ENCODE measurements at places on chromosomes 5 and 9. TPM values are rescaled to one million over a fixed set of nuclear protein-coding genes. Genes with fewer than 3 reads are reported as not detected.

- no peak for DNase-seq
These were observed 204.4 kb upstream of the IER5L start for GRCh38 chr9:129382281-129383018.

The CMBL gene
- 20.9 TPM for polyA plus RNA-seq

The GPR150 gene
- 0.14 TPM for polyA plus RNA-seq

The FBXO38 gene
- polyA plus RNA-seq: 4.9 TPM

GRCh38 chr9:137673886-137674285 lies 55.1 kb downstream of the EHMT1 start:
- no peak for DNase-seq

DNA sequence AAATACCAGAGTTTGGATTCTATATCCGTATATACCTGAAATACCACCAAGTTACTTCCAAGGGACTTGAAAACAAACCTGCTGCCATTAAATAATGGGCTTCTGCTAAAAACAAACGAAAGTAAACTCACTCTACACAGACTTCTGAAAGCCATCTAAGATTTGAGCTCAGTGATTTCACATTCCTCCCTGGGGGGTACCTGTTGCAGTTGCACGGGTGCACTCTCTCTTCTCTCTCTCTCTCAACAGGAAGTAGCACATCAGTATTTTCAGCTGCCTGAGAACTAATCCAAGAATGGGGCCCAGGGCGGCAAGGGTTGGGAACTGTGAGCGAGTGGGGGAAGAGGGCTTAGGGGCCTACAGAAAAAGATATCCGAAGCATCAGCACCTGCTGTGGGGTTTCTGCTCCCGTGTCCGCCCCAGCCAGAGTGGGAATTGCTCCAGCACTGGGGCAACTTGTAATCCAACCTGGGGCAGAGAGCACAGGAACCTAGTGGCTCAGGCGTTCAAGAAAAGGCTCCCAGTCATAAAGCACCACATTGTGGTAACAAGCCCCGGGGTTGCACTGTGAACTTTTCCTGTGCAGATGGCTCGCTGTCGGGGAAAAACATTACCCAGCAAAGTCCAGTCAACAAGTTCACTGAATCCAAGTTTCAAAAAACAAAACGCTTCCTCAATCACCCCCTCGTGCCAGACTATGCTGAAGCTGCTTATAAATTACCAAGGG lies 99.8 kb downstream of the EFNA5 start:
- DNase-seq: no peak

DNA sequence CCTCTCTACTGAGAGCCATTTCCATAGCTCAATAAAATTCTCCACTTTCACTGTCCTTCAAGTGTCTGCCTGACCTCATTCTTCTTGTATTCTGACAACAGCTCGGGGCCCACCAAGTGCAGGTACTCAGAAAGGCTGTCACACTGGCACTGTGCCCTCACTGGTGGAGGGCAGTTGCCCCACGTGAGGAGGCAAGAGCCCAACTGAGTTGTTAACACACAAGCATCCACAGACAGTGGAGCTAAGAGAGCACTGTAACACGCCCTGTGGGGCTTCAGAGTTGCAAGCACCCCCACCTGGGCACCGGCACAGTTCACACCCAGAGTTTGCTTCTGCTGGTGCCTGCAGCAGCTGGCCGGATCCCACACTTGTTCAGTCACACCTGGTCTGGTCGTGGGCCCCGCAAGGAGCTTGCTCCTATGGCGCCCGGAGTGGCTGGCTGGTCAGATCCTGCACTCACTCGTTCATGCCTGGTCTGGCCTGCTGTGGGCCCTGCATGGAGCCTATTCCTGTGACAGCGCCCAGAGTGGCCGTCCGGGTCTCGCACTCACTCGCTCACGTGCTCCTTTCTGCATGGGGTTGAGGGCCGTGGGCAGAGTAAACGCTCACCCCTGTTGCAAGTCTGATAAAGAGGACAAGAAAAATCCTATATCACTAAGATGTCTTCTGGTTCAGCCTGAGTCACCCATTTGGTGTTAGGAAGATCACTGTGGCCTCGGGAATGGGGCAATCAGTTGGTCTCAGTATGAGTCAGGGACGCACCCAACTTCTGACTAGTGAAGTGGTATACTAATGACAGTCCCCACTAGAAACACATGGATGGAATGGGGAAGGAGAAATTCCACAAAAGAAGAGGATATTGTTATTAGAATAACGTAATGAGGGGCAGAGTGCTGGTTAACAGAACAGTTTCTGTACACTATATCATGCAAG lies 87.0 kb upstream of the CCNH start:
- peak; percentile 11 for DNase-seq

DNA sequence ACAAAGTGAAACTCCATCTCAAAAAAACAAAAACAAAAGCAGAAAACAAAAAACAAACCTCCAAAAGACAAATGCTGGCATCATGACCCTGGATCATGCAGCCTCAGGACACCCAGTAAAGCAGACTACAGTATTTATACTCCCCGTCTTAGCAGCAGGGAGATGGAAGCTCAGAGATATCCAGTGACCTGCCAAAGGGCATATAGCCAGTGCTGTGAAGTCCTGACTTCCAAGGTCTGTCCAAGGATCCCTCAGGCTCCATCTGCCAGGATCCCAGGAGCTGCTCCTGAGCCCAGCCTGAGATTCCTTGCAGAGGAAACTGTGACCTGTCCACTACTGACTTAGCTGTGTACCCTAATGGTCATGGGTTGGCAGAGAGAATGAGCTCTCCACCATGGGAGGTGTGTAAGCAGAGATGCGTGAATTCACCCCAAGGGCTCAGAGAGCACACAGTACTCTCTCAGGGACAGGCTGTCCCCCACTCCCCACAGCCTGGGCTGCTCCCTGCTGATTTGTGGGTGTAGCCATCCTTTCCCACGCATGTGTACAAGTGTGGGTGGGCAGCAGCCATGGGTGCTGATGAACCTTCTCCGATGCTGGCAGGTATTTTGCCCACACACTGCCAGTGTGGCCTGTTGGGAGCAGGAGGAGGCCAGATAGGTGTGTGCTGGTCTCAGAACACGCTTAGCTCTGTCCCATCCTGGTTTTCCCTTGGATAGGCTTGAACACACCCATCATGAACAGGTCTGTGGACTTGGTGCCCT lies 2.1 kb upstream of the WNK2 start:
- no peak for DNase-seq

The CDX1 gene
- polyA plus RNA-seq: not detected

GRCh38 chr5:17897776-17898175 lies 263.5 kb downstream of the TAF11L14 start:
- peak; percentile 52 for DNase-seq

GRCh38 chr5:152601806-152602732 lies 197.0 kb upstream of the NMUR2 start:
- DNase-seq: peak; percentile 3

DNA sequence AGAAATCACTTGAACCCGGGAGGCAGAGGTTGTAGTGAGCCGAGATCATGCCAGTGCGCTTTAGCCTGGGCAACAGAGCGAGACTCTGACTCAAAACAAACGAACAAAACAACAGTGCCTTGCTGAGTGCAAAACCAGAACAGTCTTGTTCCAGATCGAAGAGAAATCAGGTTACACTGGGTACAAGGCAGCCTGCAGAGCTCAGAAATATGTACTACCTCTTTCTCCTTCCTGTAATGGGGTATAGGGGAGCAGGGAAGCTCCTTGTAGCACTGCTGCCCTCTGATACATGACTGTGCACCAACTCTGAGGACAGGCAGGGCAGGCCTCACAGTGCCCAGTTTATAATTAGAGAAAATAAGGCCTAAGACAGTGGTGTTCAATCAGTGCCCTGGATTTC lies 24.7 kb downstream of the TBC1D2 start:
- no peak for DNase-seq

The CDH12 gene
- not detected for polyA plus RNA-seq

The HTR1A gene
- polyA plus RNA-seq: not detected

DNA sequence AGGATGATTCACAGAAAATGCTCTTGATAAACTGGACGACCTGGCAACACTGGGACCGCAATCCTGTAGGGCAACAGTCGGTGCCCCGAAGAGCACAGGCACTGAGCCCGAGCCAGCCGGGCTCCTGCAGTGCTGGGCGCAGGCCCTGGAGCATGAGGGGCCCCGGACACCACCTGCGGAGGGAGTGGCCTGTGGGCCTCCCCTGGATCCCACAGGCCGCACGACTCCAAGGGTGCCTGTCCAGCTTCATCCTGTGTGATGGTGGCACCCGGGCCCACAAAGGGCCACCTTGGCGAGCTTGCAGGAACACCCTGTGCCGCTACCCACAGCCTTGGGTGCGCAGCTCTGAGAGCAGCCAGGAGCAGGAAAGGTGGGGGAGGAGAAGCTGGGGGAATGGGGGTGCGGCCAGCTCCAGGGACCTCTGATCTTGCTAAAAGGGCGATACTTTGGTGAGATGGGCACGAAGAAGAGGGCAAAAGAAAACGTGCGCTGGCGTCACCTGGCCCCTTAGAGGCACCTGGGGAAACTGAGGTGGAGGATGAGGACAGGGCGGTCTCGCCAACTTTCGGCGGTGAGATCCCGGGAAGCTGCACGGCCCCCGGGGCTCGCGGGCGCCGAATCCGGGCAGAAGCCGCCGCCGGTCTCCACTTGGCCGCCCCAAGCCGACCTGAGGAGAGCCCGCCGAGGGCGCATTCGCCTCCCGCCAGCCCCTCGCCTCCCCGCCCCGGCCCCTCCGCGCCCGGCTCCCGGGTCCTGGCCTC lies 722 bp downstream of the TBC1D9B start:
- peak; percentile 29 for DNase-seq

- no peak for DNase-seq
These were observed 960 bp upstream of the CTNND2 start for GRCh38 chr5:11905206-11905605.

- DNase-seq: no peak
These were observed 936.1 kb upstream of the WWC1 start for GRCh38 chr5:167355346-167355745.

GRCh38 chr9:123616707-123617106 lies 260.7 kb downstream of the CRB2 start:
- DNase-seq: no peak

GRCh38 chr5:33261305-33261704 lies 179.5 kb upstream of the TARS1 start:
- DNase-seq: peak; percentile 38

The OR1N2 gene
- not detected for polyA plus RNA-seq

The OR1Q1 gene
- not detected for polyA plus RNA-seq

The GCNT4 gene
- polyA plus RNA-seq: 0.70 TPM

GRCh38 chr5:79225026-79225425 lies 10.9 kb upstream of the JMY start:
- DNase-seq: peak; percentile 23

GRCh38 chr5:165086465-165086864 lies 1581.0 kb downstream of the MAT2B start:
- DNase-seq: no peak

GRCh38 chr9:70537084-70537483 lies 122.6 kb upstream of the KLF9 start:
- DNase-seq: no peak

The LCN15 gene
- polyA plus RNA-seq: not detected

DNA sequence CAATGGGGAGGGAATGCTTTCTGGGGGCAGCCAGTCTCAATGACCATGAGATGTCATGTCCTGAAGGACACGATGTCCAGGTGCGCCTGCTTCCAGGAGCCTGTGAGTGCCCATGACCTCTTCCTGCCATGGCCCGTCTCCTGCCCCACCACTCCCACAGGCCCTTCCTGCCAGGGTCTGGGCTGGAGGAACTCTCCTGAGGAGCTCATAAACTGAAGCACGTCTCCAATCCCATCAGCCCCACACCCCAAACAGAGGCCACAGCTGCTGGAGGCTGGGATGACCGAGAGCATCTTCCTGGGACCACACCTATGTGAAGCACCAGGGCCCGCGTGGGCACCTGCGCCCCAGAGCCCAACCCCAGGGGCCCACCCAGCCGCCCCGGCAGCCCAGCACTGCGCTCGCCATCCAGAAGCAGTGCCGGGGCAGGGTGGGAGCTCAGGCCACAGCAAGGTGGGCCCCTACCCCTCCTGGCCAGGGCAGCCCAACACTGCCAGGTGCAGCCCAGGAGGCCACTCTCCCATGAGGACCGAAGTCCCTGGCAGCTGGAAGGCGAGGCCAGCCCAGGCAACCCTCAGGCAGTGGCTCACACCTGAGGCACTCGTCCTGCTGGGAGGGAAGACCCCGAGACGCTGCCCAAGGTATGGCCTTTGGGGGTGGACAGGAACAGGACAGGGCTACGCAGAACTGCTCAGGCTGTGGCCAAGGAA lies 53.9 kb upstream of the UBAC1 start:
- DNase-seq: no peak

- no peak for DNase-seq
These were observed 288.4 kb downstream of the EBF1 start for GRCh38 chr5:158811350-158811749.

GRCh38 chr5:132489871-132490483 lies 596 bp downstream of the IRF1 start:
- DNase-seq: no peak

GRCh38 chr5:151082282-151082902 lies 1.6 kb upstream of the TNIP1 start:
- DNase-seq: no peak

- no peak for DNase-seq
These were observed 28.3 kb upstream of the NDFIP1 start for GRCh38 chr5:142080248-142080647.

- peak; percentile 71 for DNase-seq
These were observed 222.9 kb downstream of the DOCK8 start for GRCh38 chr9:437574-438001.

DNA sequence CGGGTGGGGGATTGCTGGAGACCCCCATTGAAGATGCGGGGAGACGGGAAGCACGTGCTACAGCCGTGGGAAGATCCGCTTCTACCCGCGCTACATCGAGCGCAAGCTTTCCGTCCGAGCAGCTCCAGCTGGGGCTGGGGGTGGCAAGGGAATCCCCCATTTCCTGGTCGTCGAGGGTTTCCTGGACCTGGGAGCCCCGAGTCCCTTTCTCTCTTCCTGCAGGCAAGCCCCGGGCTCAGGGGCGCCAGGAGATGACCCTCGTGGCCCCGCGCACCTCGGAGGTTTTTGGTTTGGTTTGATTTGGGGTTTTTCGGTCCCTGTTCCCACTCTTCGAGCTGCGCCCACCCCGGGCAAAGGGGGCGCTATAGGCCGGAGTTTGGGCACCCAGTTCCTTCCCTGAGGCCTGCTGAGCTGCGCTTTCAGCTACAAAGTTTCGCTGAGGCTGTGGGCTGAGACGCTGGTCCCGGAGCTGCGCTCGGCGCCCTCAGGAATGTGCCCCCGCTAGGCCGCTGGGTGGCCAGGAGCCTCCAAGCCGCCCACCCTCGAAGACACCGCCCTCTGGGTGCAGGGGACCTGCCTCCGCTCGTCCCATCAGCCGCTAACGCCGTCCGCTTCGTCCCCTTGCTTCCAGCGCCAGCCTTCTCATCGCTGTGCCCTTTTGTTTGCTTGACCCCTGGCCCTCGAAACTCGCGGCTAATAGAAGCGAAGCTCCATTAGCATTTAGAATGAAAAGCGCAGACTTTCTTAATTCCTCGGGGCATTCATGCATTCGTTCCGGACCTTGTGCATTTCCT lies 2.9 kb downstream of the NR4A3 start:
- peak; percentile 29 for DNase-seq

DNA sequence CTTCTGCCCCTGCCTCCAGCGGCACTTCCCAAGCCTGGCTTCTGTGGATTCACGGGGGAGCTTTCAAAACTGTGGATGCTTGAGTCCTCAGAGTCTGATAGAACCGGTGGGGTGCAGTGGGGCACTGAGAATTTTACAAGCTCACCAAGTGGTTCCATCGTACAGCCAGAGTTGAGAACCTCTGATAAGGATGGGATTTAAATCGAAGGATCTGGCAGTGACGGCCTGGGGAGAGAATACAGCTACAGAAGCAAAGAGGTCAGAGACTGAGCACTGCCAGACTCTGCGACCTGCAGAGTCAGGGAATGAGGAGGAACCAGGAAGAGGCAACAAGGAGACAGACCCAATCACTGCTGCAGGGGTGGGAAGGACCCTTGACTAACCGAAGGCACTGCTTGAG lies 124.6 kb upstream of the BOD1 start:
- no peak for DNase-seq
